ENCODE measurements at places on chromosomes 6 and 20.

- peak; percentile 60 for DNase-seq
Observed at GRCh38 chr6:110528101-110528929, 51.9 kb upstream of the SLC22A16 start.

DNA sequence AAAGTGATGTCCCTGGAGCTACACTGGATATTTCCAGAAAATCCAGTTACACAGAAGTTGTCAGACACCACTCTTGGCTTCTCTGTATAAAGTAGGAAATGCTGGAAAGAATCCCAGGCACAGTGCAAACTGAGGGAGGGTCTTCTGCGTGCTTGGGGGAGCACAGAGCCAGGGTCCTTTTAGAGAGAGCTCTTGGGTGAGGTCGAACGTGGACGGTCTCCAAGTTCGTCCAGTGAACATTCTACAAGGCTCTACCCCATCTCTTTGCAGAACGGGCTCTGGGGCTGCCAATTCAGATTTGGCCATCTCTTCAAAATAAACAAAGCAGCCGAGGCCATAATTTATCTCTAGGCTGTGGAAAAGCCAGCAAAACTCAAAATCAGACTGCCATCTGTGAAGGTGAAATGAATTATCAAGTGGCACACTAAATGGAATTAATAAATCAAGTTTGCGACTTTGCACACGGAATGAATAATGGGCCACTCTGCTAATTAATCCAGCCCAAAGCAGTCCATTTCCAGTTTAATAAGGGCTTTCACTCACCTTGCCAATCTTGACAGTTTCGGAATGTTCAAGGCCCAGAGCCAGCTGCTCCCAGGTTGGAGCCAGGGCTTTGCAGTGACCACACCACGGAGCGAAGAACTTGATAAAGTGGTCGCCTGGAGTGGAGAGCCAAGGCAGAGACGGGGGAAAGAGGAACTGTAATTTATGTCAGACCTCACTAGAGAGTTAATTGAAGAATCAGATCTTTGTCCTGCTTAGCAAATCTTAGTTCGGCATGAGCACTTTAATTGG lies 19.3 kb downstream of the TXNDC5 start:
- no peak for DNase-seq

GRCh38 chr6:15356179-15356578 lies 110.3 kb downstream of the JARID2 start:
- no peak for DNase-seq

GRCh38 chr6:162363757-162364156 lies 363.8 kb downstream of the PRKN start:
- DNase-seq: no peak

GRCh38 chr6:127522714-127523113 lies 3.6 kb upstream of the MTCL3 start:
- no peak for DNase-seq

- no peak for DNase-seq
Observed at GRCh38 chr20:36281785-36282380, 24.3 kb upstream of the DLGAP4 start.

DNA sequence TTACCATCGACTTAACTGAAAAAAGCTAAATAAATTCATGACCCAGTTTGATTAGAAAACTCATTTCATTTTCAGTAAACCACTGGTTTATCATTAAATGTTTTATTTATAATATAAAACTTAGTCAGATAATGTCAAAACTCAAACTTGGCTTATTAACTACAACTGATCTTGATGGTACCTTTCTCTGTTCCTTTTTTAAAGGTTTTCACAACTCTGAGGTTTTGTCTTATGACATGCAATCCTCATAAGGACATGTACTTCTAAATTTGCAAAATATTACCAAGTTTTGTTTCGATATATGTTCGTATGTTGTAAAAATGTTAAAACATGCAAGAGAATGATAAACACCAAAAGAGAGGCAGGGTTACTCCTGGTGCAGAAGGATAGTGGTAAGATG lies 82.5 kb upstream of the PDE10A start:
- DNase-seq: no peak

- no peak for DNase-seq
Observed at GRCh38 chr6:10381830-10382208, 33.1 kb downstream of the TFAP2A start.

- no peak for DNase-seq
Observed at GRCh38 chr20:59316911-59317731, 16.7 kb downstream of the EDN3 start.

GRCh38 chr6:123587838-123588545 lies 48.8 kb downstream of the TRDN start:
- DNase-seq: no peak

DNA sequence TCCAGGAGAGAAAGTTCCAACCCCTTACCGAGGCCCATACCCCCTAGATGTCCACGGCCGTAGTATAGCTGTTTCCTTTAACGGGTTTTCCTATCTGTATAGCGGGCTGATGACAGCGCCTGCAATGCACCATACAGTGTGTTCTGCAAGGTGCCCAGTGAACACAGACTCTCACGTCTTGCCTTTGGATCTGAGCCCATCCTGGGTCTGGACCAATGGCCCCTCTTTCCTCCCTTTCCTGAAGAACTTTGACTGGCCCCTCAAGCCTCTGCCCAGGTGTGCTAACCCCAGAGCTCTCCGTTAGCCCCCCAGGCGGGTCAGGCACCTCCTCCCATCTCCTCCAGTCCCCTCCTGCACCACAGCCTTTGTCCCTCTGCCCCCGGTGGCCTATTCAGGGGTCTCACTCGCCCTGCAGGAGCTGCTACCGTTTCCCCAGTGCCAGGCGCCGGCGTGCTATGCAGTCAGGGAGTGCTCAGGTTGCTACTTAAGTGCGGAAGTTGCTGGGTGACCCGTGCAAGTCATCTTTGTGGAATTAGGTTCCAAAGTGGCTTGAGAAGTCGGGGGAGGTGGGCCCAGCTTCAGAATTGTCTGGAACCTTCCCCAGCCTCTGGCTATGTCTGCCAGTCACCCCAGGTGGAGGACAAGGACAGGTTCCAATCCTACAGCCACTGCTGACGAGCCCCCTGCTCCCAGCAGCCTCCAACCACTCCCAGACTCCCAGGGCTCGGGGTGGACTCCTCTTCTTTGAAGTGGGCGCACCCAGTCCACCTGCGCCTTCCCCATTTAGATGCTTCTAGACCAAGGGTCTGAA lies 35.0 kb upstream of the ZBP1 start:
- no peak for DNase-seq

GRCh38 chr6:61887423-61887822 lies 398.6 kb downstream of the KHDRBS2 start:
- DNase-seq: no peak

DNA sequence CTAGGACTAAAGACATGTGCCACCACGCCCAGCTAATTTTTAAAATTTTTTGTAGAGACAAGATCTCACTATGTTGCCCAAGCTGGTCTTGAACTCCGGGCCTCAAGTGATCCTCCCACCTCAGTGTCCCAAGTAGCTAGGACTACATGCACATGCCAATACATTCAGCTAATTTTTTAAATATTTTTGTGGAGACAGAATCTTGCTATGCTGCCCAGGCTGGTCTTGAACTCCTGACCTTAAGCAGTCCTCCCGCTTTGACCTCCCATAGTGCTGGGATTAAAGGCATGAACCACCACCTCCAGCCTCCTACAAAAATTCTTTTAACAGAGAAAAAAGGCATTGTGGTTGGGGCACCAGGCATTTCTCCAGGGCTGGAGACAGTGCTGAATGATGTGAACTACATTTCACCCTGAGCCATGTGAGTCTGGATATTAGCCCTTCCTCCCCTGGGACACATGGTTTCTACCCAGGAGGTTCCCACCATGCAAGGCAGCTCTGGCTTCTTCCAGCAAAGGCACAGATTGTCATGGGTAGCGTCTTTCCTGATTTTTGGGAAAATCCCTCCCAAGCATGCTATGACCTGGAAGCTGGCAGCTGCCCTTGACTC lies 36.3 kb upstream of the CMTR1 start:
- no peak for DNase-seq

- no peak for DNase-seq
Observed at GRCh38 chr6:105331927-105332326, 71.0 kb downstream of the PREP start.

DNA sequence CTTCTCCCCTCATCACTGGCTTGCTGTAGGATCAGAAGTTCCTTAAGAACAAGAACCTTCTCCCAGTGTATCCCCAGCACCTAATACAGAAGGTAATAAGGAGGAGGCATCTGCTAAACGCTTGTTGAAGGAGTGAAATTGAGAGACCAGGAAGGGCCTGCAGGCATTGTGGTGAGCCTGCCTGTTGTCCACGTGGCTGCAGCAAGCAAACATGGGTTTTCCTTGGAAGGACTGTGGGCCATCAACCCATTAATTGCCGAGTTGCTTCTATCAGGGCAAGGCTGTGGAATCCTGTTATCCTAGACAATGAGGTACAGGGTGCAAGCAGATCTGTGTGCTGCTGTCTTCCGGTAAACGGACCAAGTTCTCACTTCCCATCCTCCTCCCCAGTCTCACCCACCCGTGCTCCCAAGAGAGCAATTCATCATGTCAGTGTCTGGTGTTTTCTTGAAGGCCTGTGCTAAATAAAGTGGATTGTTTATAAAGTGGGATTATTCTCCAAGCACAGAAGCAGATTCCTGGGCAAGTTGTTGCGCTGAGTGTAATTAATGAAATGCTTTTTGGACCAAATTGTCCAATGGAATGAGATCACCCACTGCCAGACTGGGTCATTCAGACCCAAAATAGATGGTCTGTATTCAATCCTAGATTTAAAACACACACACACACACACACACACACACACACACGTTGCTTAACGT lies 164.6 kb upstream of the CDYL start:
- DNase-seq: no peak

DNA sequence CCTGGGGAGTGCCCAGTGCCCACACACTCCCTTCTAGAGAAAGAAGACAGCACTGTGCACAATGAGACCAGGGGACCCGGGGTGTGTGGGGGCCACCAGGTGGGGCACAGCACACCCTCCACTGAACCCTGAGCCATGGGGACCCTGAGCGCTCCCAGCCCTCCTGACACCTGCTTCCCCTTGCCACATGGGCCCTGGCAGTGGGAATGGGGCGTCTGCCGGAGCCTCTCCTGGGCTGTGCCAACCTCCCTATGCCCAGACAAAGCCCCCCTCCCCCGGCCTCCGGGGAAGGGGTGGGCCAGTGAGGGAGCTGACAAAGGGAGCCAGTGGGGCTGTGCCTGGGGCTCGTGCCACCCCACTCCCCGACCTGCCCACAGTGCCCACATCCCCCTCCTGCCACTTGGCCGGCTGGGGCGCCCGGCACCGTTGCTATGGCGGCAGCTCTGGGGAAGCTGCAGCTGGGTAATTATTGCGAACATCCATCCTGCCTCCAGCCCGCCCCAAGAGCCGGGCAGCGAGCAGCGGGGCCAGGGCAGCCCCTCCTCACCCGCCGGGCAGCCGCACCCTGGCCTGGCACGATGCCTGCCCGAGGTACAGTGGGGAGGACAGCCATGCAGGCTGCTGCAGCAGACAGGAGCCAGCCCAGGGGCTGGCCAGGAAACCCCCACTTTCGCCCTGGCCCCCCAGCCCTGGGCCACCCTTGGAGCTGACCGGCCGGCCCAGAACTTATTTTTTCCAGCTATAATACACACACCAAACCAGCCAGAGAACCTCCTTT lies 41.9 kb upstream of the NOL4L start:
- DNase-seq: no peak

DNA sequence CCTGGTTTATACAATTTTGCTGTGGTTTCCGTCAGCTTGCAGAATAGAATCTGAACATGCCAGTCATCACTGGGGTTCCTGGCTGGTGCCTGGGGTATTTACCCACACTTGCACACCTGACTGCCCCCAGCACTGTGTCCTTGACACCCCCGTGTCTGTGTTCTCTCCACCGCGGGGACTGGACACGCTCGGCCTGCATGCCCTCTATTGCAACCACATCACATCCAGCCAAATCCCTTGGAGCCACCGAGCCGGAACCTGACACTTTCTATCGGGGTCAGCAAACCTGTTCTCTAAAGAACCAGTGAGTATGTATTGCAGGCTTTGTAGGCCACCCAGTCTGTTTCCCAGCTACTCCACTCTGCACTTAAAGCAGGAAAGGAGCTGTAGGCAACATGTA lies 527.5 kb downstream of the PRKN start:
- no peak for DNase-seq

GRCh38 chr20:21437816-21438215 lies 40.5 kb upstream of the NKX2-4 start:
- DNase-seq: no peak

DNA sequence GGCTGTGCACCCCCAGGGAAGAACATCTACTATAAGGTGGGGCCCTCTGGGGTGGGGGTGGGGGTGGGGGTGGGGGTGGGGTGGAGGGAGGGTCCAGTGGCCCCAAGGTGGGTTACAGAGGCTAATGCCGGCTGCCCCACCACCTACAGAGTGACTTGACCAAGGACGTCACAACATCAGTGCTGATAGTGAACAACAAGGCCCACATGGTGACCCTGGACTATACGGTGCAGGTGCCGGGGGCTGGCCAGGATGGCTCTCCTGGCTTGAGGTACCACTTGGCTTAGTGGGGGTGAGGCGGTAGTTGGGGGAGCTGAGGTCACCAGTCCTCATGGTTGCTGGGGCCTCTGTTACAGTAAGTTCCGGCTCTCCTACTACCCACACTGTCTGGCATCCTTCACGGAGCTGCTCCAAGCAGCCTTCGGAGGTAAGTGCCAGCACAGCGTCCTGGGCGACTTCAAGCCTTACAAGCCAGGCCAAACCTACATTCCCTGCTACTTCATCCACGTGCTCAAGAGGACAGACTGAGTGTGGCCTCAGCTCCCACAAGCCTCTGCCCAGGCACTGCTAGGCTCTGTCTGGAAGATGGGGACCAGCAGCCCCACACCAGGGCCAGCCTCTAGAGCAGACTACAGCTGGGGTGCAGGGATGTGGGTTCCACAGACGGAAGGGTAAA lies 2.8 kb downstream of the GNMT start:
- no peak for DNase-seq

DNA sequence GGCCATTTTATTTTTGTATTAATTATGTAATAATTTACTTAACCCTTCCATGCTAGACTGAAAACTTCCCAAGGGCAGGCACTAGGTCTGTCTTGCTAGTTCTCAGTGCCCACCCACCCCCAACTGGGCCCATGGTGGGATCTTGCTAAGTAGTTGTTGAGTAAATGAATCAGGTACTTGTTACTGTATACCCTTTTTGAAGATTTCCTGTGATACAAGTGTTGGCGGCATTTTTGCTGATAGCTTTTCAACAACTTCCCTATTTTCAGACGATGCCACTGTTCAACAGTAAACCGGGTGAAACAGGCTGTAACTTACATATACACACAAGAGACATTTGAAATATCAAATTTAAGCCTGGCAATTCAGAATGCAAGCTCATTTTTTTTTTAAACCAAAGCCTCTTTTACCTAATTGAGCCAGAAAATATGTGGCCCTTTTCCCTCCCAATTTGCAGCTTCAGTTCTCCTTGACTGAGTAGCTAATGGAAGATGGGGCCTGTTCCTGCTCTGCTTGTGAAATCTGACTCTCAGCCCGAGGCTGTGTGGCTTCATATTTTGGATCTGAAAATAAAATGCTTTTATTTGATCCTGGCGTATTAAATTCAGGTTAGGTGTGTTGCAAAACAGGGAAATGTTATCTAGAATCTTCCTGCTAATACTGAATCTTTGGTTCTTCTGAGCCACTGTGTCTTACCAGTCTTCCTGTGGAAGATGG lies 288.3 kb downstream of the NRN1 start:
- no peak for DNase-seq
